T-helper 22 cell (primary cell): ENCODE measurements at places on chromosomes 6 and 20.
A peak's percentile ranks its signal among the peaks of the same experiment; 100 is the strongest.

- DNase-seq = no peak
Measured at GRCh38 chr6:84768442-84769174, 4.2 kb upstream of the TBX18 start.

- no peak for DNase-seq
Measured at GRCh38 chr6:133671376-133671775, 217.5 kb upstream of the TCF21 start.

GRCh38 chr6:156718647-156719394 lies 58.4 kb upstream of the ARID1B start:
- no peak for DNase-seq

DNA sequence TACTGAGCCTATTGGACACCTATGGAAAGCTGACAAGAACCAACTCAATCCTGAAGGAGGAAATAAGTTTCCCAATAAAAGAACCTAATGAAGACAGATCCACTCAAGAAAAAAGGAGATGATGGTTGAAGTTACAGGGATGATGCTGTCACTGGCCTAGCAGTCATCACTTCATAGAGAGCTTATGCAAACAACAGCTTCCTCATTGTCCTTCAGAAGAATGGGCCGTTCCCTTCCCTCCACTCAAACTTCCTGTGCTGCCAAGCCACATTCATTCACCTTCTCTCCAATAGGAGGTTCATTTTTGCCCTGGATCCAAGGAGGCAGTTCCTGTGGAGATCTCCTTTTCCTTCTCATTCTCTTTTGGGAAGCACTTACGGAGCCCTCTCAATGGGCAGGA lies 13.8 kb upstream of the PM20D2 start:
- DNase-seq = no peak

DNA sequence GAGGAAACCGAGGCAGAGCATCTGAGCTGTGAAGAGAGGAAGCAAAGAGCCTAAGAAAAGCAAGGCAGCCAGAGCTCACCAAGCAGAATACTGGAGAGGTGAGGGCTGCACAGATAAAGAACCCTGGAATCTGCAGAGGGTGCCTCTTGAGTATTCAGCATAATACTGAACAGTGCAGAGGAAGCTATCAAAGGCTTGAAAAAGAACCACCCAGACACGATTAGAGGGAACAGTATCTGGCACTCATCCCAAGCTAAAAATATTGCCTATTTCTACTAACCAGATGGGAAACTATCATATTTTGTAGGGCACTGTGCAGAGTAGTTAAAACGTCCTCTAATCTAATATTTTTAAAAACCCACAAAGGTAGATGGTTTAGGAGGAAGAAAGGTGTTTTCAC lies 41.8 kb upstream of the OPRM1 start:
- DNase-seq = no peak

DNA sequence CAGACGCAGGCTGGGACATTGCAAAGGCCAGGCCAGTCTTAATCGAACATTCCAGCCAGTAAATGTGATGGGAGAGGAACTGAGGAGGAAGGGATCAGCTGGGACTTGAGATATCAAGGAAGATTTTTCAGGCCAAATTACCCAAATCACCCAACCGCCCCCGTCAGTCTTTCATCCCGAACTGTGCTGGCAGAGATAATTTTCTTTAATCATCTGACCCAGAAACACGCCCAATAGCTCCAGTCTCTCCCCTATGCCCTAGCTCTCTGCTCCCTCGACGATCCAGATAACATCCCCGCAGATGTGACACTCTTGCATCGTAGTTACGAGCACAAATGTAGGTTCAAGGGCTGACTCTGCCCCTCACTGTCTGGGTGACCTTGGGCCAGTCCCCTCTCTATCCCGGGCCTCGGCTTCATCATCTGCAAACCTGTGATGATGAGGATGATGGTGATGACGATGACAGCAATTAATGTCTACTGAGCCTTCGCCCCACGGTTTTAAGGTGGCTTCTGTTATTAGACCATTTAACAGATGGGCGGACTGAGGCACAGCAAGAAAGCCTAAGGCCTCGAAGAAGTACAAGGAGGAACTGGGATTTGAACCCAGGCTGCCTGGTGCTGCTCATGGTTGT lies 118.6 kb downstream of the PREX1 start:
- no peak for DNase-seq

GRCh38 chr6:25138233-25138933 lies 140.8 kb upstream of the CARMIL1 start:
- peak; percentile 34 for DNase-seq

GRCh38 chr20:6575912-6576401 lies 191.5 kb upstream of the BMP2 start:
- no peak for DNase-seq

- no peak for DNase-seq
Measured at GRCh38 chr20:12371990-12372389, 454.3 kb downstream of the BTBD3 start.

DNA sequence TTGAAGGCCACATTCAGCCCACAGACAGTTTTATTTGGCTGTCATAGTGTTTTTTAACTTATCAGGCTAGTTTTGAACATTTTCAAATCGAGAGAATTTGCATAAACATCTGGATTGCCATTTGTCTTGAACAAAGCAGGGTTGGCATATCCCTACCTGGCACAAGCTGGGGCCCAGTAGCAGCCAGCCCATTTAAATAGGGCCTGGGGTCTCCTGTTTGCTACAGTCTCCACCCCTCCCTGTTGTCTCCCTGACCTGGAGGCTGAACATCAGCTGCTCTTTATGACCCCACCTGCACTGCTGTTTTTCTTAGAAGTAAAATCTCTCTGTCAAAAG lies 10.5 kb downstream of the BCAS4 start:
- DNase-seq = no peak

- DNase-seq = no peak
Measured at GRCh38 chr20:59163631-59164530, at the start of gene ZNF831. Gene ZNF831, plus strand, starts transcription at chr20:59163821. Its CDS starts 27,199 bp downstream, at chr20:59191020.

GRCh38 chr6:16711546-16712254 lies 49.6 kb downstream of the ATXN1 start:
- DNase-seq = peak; percentile 60

DNA sequence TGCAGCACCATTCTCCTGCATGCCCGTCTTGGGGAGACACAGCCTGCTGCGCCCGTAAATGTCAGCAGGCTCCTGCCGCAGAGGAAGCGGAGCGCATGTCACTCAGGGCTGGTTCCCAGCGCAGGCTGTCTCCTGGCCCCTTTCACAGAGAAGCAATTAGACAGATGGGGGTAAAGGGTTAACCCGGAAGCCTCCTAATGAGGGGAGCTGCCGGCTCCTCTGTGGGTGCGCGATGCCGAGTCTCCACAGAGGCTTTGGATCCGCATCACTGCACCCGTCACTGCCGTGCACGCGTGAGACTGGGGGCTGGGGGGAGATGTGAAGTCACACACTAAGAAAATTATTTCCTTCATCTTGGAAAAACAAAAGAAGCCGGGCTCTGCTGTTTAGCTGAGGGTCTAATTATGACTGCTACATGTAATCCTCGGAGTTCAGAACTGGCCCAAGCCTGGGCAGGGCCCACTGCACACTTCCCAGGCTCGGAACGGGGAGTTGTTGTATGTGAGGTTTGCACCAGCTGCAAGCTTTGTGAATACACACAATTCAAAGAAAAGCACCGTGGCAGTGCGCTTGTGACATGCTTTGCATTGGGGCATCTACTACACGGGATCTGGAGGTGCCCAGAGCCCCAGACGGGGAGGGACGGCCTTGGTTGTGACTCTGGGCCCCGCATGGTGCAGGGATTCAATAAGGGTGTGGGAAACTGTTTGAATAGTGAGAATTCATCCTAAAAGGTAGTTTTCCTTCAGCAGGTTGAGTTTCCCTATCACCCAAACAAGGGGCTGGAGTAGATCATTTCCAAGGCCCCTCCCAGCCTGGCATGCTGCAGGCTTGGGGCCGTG lies 331.6 kb downstream of the TAF4 start:
- DNase-seq = no peak

DNA sequence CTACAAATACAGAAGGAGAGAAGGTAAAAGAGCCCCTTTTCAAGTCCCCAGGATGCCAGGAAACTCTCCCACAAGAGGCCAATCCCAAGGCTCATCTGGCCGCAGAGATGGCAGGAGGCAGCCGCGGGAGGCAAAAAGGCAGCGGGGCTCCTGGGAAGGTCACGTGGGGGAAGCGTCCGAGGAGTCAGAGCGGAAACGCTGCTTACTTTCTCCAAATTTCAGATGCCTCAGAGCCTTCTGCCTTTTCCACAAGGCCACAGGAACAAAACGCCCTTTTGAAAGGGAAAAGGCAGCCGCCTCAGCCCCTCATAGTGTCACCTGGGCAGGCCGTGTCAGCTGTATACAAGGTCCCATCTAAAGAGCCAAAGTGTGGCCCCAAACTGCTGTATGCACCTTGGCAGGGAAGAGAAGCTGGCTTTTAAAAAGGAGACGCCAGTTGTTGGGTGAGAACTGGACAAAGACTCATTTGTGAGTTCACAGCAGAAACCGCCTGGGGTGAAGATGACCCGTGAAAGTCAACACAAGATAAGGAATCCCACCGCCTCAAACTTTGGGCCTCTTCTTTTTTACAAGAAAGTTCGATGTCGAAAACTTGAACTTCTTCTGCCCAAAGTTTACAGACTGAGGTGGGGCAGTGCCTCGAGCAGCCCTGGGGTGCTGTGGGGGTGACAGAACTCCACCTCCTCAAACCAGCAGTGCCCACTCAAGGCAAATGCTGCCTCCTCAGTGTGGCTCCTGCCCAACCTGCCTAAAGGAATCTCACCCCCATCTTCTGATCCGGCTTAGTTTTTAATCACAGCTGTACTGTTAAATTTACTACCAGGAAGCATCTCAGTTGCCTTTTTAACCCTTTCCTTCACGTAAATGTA lies 45.4 kb downstream of the EZR start:
- DNase-seq = no peak

- DNase-seq = no peak
Measured at GRCh38 chr20:61464307-61465303, 212.5 kb downstream of the CDH4 start.

GRCh38 chr6:152909241-152909640 lies 73.6 kb downstream of the FBXO5 start:
- no peak for DNase-seq

DNA sequence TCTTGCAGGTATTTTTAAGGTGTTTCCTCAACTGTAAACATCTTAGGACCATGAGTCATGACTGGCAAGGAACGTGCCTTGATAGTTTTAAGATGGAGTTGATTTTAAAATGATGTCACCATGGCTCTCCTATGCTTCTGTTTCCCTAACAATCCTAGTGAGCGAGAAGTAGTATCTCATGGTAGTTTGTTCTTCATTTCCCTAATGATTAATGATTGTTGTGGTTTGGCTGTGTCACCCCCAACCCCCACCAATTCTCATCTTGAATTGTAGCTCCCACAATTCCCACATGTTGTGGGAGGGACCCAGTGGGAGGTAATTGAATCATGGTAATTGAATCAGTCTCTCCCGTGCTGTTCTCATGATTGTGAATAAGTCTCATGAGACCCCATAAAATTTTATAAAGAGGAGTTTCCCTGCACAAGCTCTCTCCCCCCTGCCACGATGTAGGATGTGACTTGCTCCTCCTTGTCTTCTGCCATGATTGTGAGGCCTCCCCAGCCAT lies 16.8 kb upstream of the BNIP5 start:
- DNase-seq = no peak

GRCh38 chr6:158284007-158284875 lies 28.0 kb upstream of the TULP4 start:
- DNase-seq = peak; percentile 26

- no peak for DNase-seq
Measured at GRCh38 chr6:14734416-14735340, 511.2 kb upstream of the JARID2 start.

DNA sequence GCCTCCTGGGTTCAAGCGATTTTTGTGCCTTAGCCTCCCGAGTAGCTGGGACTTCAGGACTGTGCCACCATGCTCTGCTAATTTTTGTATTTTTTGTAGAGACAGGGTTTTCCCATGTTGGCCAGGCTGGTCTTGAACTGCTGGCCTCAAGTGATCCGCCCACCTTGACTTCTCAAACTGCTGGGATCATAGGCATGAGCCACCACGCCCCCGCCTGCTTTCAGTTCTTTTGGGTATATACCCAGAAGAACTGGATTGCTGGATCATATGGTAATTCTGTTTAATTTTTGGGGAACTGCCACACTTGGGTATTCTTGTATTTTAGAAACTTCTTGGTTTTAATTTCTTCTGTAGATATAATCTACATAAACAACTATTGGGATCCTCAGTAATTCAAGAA lies 17.0 kb downstream of the CDS2 start:
- DNase-seq = no peak

- no peak for DNase-seq
Measured at GRCh38 chr6:18260448-18261106, 3.8 kb downstream of the DEK start.

- no peak for DNase-seq
Measured at GRCh38 chr6:52103623-52104022, 16.2 kb upstream of the PKHD1 start.

DNA sequence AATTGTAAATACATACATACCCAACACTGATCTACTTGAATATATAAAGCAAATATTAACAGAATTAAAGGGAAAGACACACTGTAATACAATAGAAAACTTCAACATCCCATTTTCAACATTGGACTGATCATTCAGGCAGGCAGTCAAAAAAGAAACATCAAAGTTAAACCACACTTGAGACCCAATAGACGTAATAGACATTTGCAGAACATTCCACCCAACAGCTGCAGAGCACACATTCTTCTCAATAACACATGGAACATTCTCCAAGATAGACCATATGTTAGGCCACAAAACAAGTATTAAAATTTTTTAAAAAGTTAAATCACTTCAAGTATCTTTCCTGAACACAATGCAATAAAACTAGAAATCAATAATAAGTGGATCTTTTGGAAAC lies 698.2 kb downstream of the COL12A1 start:
- no peak for DNase-seq

- no peak for DNase-seq
Measured at GRCh38 chr6:129307845-129308244, 402.1 kb downstream of the ARHGAP18 start.

DNA sequence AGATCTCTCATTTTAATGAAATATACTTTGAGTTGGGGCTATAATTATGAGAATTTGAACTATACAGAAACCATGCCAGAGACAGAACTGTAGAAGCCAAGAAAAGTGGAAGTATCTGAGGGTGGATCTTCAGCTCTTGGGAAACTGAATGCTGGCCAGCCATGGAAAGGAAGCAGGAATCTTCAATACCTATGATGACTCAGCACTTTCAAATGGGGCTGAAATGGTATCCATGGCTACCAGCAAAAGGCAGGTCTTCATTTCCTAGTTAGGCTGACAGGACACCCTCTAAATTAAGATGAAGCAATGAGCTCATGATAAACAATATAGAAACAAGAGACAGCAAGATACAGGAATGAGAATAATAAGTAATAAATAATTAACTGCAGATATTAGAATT lies 171.3 kb downstream of the COL21A1 start:
- DNase-seq = no peak

DNA sequence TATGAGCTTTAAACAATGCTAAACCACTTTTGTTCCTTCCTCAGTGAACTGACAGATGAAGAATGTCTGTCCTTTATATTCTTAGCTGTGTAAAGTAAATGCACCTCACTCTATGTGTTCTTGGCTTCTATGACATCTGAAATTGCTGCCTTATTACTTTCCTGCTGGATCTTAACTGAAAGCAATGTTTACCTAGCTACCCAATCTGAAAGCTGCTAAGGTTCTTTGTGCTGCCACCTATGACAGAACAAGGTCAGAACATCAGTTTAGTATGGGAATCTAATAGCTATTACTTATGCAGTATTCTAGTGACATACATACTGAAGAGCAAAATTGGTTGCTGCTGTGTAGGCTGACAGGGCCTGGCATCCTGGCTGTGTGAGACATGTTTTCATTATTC lies 444.1 kb downstream of the KHDRBS2 start:
- no peak for DNase-seq
